Purkinje cell (primary cell): ENCODE measurements at places on chromosomes 2 and 18. TPM values are rescaled to one million over a fixed set of nuclear protein-coding genes. Genes with fewer than 3 reads are reported as not detected.

IL36G gene
- polyA plus RNA-seq, result not detected in 2 replicates

CDH19 gene
- polyA plus RNA-seq, result 0.13 TPM in 1 of 2 replicates, not detected in the other

CD8B gene
- polyA plus RNA-seq, result not detected in 2 replicates

LCT gene
- not detected in 2 replicates for polyA plus RNA-seq

CAPN13 gene
- not detected in 2 replicates for polyA plus RNA-seq

NAT8 gene
- polyA plus RNA-seq, result 2.2 TPM in 1 of 2 replicates, not detected in the other

DSC1 gene
- 0.07 TPM in 1 of 2 replicates, not detected in the other for polyA plus RNA-seq

SMAD7 gene
- 0.42 and 2.0 TPM in 2 replicates for polyA plus RNA-seq

TP53I3 gene
- polyA plus RNA-seq, result 0.24 and 1.3 TPM in 2 replicates

FOXI3 gene
- polyA plus RNA-seq, result not detected in 2 replicates
